ENCODE measurements at places on chromosomes 2 and 18.

GRCh38 chr2:20139407-20140172 is 85.3 kb downstream of the SDC1 start:
- DNase-seq = no peak

DNA sequence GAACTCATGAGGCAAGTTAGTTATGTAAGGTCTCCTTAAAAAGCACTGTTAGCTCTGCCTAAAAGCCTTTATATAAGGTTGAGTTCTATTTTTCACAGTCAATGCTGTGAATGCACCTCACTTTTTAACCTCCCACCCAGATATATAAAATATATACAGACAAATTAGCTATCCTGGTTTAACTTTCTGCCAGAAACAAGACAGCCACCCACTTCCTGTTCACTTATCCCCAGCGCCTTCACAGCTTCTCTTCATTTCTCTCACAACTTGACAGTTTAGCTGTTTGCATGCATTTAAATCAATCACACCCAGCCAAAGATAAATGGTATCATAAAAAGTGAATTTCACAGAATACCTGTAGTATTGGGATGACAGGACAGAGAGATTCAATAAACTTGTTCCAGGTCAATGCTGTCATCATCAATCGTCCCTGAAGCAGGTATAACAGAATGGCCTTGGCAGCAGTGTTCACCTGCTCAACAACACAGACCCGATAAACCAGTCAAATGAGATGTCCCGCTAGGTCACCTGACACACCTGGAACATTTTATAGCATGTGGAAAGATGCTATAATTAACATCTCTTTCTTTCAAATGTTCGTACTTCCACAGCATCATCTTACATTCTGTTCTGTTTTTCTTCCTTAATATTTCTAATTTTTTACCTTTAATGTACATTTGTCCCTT is 55.7 kb downstream of the RTTN start:
- DNase-seq = no peak

DNA sequence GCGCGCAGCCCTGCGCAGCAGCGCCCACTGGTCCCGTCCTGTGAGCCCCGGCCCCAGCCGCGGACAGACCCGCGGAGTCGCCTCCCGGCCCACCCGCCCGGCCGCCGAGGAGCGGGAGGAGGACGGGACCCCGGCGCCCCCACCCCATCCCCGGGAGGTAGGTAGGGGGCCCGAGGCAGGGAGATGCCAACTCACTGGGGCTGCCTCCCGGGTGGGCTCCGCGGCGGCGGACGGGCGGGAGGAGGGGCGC is 160 bp downstream of the SPTBN1 start:
- no peak for DNase-seq

DNA sequence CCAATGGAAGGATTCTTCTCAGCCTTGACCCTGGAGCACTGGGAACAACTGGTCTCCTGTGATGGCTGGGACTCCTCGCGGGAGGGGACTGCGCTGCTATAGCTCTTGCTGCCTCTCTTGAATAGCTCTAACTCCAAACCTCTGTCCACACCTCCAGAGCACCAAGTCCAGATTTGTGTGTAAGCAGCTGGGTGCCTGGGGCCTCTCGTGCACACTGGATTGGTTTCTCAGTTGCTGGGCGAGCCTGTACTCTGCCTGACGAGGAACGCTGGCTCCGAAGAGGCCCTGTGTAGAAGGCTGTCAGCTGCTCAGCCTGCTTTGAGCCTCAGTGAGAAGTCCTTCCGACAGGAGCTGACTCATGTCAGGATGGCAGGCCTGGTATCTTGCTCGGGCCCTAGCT is 28.8 kb downstream of the LIPG start:
- DNase-seq = no peak

DNA sequence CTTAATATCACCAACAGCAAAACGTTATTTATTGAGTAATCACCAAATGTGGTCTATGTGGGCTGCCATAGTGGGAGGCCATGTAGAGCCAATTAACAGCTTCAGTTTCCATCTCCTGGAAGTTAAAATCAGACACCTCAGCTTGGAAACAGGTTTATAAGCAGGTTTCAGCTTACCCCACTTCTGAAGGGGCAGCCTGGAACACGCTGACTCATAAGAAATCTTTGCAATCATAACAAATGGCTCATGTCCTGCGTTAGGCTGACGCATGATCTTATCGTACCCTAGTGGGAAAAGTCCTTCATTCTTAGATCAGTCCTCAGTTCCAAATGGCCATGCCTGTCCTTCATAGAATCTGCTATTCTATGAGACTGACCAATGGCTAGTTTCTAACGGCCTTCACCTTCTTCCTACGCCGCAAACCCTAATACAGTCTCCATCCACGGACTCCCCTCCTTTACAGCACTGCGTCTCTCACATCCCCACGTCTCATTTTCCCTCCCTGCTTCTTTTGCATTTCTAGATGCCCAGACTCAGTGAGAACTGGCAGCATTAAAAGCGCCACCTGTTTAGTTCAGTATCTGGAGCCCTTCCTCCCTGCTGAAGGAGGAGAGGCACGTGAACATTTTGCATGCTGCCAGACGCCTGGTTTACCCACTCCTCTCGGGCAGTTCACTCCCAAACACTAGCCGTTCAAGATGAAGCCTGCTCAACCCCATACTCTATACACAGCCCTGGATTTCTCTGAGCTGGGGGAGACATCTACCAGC is 24.2 kb upstream of the BZW1 start:
- DNase-seq = no peak

GRCh38 chr2:169925968-169926367 is 98.7 kb downstream of the UBR3 start:
- no peak for DNase-seq

GRCh38 chr18:26456070-26456491 is 92.3 kb downstream of the KCTD1 start:
- DNase-seq = no peak

DNA sequence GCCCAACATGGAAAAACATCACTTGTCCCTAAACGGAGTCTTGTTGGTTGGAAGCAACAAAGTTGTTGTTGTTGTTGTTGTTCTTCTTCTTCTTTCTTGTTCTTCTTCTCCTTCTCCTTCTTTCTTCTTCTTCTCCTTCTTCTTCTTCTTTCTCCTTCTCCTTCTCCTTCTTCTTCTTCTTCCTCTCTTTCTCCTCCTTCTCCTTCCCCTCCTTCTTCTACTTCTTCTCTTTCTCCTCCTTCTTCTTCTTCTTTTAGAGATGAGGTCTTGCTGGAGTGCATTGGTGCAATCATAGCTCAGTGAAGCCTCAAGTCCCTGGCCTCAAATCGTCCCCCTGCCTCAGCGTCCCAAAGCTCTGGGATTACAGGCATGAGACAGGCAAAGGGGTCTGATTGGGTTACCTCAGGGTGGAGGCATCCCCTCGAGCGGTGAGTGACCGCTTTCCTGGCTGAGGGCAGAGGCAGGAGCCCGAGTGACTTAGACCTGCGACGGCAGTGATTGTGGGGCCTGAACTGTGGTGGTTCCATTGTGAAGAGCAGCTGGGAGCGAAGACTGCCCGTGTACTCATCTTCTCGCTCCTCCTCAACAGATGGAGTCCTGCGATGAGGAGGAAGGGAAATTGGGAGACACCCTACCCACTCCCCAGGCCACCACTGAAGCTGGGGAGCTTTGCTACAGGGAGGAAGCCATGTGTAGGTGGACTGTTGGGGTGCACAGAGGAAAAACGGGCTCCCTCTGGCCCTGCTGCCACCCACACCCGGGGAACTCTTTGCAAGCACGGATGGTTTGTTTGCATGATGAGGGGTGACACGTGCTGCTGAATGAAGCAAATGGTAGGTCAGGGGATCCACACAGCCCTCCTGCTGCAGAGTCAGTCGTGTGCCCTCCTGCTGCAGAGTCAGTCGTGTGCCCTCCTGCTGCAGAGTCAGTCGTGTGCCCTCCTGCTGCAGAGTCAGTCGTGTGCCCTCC is 7.0 kb upstream of the PER2 start:
- DNase-seq = no peak

- no peak for DNase-seq
These were observed 346.0 kb downstream of the ALK start for GRCh38 chr2:29575370-29575890.
